Femur (tissue), 1 donor: ENCODE measurements at places on chromosomes 7 and 10.

- DNase-seq = no peak
Measured at GRCh38 chr7:91824201-91824600, 56.3 kb downstream of the MTERF1 start.

DNA sequence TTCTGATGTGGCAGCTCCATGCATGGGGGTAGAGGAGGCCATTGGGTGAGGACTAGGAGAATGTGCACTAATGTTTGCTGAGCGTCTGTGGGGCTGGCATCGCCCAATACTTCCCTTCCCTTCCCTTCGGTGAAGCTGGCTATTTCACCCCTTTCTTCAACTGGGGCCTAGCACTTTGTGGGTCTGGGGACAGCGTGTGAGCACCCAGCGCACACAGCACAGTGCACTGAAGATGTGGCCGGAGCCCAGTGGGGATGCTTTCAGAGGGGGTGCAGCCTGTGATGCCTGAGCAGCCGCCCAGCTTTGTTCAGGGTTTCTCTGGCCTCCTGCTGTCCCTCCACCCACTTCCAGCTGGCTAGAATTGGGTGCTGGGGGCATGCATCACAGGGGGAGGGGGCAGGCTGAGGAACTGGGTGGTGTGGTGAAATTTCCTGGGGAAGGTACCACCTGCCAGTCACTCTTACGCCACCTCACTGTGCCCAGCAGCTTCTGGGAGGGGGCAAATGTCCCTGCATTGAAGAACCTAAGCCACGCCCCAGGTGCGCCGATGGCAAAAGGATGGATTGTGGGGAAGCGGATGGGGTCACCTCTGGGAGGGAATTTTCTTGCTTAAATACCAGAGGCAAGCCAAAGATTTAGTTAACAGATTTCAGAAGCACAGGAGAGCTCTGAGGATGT, 45.5 kb downstream of the CLEC2L start:
- no peak for DNase-seq

- no peak for DNase-seq
Measured at GRCh38 chr7:55438085-55438756, 73.1 kb downstream of the LANCL2 start.

DNA sequence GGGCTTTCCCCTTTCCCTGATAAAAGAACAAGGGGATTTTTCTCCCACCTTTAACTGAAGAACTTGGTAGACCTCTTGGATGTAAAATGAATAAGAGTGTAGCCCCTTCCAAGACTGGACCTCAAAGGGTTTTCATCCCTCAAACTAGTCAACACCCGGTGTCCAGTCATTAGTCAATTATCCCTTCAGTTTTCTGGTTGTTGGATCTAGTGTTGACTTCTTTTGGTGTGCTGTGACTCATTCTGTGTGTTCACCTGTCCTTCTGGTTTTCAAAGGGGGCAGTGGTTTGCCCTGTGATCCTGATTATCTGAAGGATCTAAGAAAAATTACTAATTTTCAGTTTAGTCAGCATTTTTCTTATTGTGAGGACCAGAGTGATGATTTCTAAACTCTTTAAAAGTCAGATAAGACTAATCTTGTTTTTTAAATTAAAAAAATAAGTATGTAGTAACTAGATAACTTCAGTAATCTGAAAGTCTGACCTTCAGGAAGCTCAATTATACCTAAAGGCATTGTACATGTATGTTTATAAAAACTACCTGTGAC, 583.5 kb downstream of the CNTNAP2 start:
- DNase-seq = no peak

DNA sequence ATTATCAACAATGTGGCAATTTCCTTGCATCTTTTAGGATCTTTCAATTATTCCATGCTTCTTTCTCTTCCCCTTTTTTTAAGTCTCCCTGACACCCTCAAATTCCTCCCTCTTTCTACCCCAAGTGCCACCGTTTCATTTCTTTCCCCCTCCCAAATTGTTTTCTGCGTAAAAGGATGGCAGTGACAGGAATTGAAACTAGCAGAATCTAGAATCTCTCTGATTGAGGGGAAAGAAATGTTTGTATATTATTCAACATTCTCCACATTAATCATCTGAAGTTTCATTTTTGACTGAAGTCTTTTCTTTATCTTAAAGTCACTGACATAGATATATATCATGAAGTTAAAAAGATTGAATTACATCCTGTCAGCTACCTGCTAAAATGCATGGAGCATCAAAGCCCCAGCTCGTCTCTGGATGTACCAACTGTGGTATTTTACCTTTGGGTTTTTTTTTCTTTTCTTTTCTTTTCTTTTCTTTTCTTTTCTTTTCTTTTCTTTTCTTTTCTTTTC, 633.5 kb downstream of the SORCS3 start:
- no peak for DNase-seq

GRCh38 chr7:123271856-123272255, 72.1 kb upstream of the SLC13A1 start:
- DNase-seq = no peak

GRCh38 chr10:29828440-29828894, 193.7 kb upstream of the SVIL start:
- no peak for DNase-seq

GRCh38 chr10:47243791-47244190, 56.2 kb upstream of the GDF10 start:
- DNase-seq = no peak

DNA sequence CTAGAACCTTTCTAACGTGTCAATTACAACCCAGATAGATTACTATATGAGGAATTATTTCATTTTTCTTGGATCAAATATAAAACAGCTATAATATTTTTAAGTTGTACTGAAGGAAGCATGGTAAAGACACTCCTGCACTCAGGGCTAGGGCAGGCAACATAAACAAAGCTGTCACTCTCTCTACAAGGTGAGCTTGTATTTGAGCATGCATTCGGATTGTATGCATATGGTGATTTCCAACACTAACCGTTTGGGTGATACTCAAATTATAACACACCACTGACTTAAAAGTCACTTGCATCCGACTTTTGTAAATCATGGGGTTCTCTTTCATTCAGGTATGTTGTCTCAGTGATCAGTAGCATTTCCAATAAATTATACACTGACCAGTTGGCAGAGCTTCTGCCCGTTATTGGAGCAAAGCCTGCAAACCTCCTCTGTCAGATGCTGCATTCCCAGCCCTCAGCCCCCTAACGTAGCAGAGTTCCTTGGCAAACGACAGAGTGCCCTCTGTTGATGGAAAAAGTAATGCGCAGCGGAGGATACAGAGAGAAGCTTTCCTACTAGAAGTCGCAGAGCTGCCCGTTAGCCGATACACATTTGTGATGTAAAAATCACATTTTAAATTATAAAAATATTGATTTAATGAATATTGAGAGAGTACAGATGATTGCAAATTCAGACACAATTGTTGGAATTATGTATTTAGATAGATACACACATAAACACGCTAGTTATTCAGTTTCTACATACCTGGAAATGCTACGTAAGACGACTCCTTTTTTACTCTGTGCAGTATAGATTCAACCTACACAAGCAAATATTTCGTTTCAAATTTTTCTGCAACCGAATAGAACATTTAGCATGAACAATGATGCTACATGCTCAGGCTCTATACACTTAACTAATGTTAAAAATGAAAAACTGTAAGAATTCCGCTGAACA, 173.9 kb upstream of the SP4 start:
- DNase-seq = peak; percentile 55

DNA sequence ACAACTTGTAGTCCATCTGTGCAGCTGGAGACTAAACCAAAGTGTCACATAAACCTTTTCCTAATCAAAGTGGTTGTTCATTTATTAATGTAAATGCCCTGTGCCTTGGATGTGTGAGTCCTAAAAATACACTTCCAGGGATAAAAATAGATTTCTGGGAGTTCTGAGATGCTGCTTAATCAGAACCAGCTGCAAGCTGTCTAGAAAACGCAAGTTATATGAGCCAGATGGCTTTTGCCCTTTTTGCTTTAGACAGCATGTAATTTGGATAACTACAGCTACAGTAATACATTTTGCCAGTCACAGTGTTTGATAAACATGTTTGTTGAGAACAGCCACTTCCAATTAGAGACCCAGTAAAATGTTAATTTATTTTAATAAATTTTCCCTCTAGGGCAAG, 185.1 kb upstream of the PRPS1L1 start:
- peak; percentile 33 for DNase-seq

DNA sequence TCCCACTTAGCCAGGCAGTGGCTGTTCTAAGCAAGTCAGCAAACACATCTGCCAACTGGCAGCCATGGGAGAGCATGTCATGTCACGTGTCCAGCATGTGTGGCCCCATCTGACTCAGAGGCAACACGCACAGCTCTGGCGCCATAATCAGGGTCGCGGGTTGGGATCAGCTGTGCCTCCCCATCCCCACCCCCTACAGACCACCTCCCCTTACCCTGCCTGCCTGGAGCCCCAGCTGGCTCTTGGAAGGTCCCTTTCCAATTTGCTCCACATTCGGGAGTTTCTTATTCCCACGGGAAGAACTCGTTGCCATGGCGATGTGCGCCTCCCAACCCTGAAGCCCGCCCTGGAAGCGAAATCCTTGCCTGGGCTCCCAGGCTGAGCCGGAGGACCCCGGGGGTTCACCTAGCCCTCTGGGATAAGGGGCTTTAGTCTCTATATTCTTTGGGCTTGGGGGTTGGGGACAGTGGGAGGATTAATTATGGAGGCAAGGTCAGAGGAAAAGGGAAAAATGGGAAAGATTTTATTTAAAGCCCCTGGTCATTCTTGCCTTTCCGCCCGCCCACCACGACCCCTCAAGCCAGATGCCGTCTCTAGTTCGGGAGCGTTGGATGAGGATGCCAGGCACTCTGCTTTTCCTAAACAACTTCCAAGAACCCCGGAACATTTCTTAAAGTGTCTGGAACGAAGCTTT, 283.7 kb downstream of the ZEB1 start:
- peak; percentile 90 for DNase-seq

DNA sequence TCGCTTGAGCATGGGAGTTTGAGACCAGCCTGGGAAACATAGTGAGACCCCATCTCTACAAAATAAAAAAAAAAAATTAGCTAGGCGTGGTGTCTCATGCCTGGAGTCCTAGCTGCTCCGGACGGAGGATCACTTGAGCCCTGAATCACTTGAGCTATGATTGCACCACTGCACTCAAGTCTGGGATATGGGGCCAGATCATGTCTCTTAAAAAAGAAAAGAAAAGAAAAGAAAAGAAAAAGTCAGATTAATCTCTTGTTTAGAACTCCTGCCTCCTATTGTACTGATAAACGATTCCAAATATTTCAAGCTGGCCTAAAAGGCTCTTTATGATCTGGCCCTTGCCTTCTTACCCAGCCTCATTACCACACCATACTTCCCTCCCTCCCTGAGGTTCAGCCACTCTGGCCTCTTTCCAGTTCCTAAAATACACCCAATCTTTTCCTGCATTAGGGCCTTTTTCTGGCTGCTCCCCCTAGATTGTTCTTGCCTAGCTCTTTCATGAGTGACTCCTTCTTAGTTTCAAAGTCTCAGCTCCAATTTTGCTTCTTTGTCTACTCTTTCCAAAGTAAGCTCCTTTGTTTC, 41.7 kb downstream of the VCL start:
- peak; percentile 56 for DNase-seq

DNA sequence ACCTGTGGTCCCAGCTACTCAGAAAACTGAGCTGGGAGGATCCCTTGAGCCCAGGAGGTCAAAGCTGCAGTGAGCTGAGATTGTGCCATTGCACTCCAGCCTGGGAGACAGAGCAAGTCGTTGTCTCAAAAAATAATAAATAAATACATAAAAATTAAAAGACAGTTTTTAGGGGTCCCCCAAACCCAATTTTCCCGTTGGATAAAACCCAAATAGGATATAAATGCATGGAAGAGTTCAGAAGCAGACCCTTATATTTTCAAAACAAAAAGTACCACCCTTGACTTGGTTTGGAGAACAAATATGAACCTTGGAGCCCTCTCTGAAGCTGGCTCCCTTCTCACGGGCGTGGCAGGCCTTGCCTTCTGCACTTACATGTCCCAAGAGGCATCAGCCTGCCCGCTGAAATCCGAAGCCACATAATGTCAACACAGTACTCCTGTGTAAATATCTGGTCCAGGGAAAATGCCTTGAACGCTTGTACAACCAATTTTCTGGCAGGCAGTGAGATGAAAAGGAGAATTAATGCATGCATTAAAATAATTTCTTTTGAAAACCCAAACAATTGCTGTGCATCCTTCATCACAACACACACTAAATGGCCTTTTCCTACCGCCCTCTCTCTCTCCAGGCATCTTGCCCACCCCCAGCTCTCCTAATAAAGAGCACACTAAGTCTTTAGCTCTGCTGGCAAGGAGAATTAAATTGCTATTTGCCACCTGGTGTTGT, 46.4 kb upstream of the PARD3 start:
- peak; percentile 27 for DNase-seq

DNA sequence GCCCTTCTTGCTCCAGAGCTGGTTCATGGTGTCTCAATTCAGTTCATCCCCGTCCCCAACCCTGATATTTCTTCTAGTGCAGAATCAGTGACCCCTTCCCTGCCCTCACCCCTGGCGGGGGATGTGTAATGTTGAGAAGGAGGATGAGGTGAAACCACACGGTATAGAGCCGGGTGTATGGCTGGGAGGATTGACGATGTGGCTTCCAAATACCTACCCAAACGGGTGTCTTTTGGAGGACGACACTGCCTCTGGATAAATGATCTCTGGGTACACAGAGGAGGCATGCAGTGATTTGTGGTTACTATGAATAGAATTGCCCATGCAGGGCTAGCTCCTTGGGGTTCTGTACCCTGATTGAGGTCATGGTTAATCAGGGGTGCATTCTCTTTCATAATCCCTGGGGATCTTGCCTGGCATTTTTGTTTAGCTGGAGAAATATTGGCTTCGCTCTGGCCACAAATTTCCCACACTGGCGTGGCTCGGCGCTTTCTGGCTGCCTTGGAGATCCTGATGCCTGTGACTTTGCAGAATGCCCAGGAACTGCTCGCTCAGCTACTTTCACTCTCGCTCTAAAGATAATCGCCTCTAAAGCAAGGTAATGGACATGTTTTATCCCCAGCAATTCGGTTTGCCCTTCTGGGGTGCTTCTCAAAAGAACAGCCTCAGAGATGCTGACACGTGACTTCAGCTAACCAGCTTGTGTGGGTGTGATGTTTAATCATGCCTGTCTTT, 89.2 kb downstream of the RBM20 start:
- no peak for DNase-seq

DNA sequence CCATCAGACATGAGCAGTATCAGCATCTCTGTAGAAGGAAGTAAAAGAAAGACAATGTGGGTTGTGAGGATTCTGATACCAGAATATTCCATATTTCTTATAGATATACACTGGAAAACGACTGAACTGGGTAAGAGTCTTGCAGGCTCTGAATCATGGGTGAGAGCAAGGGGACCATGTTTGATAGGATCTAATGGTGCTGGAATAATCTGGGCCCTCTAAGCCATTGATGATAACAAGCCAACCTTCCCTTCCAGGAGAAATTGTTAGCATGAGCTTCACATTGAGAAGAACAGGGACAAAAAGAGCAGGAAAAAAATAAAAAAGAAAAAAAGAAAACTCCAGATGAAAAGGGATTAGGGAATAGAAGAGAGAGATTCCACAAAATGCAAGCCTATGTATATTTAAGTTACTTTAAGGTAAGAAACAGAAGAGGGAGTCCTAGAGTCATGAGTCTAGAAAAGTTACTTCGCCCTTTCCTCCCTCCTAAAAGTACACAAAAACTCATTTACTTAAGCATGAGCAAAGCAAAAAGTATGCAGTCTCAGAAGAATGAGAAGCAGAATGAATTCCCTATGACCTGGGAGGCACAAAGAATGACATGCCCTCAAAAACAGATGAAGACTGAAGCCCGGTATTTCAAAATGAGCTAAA, 181.9 kb downstream of the TMEM26 start:
- DNase-seq = no peak
